D341Med (cell line): ENCODE measurements at places on chromosomes 4 and X.

DNA sequence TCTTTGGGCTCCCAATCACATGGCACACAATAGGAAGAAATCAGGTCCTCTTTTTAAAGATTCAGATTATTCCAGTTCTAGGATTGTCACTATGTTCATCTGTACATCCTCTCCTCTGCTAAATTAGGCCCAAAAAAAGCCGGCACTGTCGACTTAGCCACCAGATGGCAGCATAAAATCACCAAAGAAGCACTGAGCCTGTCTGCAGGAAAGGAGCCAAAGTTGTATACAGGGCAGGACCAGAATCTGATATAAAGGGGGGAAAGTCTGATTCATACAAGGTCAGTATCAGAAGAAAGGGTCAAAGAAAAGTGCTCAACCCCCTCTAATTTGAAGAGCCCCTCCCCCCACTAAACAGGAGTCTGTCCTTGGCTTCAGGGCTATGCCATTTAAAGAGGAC, 292.5 kb downstream of the CHIC1 start:
- DNase-seq = peak; percentile 53

- no peak for DNase-seq
Measured at GRCh38 chrX:8075636-8076035, 95.4 kb downstream of the VCX2 start.

GRCh38 chr4:10179957-10180602, 63.5 kb upstream of the WDR1 start:
- DNase-seq = no peak

DNA sequence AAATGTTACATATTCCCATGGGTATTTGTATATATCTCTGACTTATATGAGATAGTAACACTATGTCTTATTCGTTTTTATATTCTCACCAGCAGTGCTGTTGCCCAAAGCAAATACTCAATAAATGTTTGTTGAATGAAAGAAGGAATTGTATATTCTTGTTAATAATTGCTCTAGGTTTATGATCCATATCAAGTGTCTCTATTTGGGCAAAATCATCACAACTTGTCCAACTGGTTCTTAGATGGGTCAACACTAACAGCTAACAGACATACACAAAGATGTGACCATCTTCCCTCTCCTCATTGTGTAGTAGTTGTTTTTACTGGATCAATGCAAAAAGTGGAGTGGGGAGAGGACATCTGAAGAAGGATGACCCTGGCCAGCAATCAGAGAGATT, 6.6 kb upstream of the APLN start:
- DNase-seq = no peak

DNA sequence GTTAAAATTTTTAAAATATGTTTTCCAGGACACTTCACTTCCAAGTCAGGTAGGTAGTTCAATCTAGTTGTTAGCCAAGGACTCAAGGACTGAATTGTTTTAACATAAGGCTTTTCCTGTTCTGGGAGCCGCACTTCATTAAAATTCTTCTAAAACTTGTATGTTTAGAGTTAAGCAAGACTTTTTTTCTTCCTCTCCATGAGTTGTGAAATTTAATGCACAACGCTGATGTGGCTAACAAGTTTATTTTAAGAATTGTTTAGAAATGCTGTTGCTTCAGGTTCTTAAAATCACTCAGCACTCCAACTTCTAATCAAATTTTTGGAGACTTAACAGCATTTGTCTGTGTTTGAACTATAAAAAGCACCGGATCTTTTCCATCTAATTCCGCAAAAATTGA, 49.7 kb downstream of the XIAP start:
- no peak for DNase-seq

GRCh38 chr4:96293806-96294205, 453.9 kb downstream of the PDHA2 start:
- DNase-seq = no peak

DNA sequence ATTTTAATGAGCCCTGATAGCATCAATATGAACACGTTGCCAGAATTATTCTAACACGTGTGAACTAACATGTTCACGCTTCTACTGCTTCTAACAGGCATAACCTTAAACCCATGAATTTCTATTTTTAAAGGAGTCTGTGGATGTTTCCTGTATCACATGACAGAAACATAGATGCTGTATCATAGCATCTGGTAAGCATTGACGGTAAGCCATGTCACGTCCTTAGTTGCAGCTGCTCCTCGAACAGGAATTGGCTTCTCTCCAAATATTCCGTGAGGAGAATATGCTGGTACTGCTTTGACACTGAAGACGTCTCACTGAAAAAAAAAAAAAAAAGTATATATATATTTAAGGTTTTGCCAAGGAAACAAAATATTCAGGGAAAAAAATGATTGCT, 105.1 kb upstream of the MXRA5 start:
- DNase-seq = no peak

DNA sequence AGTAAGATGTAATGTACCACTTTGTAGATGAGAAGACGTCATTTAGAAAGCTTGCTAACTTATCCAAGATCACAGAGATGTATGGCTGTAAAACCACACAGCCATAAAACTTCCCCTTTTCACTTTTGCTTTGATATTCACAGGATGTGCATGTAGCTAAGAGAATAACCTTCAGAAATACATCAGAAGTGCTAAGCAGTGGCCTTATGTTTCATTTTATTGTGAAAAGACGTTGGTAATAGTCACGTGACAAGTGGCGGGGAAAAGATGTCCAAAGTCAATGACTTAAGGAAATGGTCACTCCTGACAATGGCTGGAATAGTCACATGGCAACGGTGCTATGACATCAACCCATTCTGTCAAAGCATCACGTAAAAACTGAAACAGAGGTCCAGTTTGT, 12.9 kb upstream of the WDR17 start:
- no peak for DNase-seq

DNA sequence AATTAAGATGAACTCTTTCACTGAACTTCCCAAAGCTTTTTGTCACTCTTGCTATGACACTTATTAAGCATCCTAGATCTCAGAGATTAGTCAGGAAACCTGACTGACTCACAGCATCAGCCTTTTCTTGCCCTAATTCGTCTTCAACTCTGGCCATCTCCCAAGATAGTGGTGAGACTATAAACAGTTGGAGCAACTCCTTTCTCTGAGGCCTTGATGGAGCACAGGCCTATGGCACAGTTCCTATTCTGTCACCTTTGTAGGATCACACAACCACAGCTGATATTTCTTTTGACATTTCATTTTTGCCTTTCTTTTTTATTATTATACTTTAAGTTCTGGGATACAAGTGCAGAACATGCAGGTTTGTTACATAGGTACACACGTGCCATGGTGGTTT, 217.6 kb downstream of the PRR32 start:
- no peak for DNase-seq

- no peak for DNase-seq
Measured at GRCh38 chr4:13296986-13297385, 187.2 kb downstream of the RAB28 start.

DNA sequence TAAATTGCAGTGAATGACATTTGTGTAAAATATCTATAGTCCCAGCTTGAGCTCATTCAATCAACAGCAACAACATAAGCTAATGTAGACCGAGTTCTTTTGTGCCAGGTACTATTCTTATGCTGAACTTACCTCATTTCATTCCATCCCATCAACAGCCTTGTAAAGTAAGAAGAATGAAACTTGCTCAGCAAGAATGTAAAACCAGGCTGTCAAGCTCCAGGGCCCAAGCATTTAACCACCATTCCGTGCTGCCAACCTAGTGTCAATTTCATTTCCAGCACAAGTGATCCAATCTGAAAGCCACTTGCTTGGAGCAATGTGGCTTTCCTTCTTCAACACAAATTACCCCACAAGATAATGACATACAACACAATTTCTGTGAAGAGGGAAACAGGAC, 36.6 kb downstream of the RASSF6 start:
- no peak for DNase-seq

GRCh38 chr4:177770776-177771175, 328.5 kb upstream of the AGA start:
- DNase-seq = no peak

- DNase-seq = no peak
Measured at GRCh38 chrX:130071611-130072344, 38.5 kb downstream of the ELF4 start.

DNA sequence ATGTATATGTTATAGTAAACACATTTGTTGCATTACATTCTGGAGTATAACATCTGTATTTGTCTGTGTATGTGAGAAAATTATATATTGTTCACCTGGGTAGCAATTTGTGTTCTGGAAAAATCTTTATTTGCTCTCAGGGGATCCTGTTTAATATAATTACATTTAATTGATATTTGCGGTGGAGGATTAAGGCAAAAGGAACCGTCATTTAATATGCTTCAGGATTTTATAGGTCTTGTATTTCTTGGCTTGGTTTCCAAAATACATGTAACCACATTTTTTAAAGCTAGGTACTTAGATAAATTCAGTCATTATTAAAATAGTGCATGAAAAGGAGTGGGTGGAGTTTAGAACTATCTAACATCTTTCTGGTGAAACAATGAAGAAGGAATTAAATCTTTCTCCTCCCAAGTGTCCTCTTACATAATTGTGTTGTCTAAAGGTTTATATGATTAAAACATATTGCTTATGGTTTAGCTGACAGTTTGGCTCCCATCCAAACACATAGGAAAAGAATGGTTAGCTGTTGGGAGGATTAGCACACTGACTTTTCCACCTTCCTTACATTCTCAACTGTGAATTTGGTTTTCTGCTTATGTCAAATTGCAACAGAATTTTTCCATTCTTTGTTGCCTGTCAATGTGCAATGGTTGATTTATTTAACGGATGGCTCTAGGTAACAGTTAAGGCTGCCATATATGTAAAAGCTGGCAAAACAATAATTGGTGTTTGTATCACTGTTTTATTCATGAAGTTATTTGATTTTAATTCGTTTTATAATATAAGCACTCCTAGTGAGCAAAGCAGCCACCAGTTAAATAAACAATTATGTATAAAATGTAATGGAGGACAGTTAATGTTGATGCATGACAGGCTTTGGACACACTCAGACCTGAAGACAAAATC, 250.8 kb upstream of the SFRP2 start:
- no peak for DNase-seq

DNA sequence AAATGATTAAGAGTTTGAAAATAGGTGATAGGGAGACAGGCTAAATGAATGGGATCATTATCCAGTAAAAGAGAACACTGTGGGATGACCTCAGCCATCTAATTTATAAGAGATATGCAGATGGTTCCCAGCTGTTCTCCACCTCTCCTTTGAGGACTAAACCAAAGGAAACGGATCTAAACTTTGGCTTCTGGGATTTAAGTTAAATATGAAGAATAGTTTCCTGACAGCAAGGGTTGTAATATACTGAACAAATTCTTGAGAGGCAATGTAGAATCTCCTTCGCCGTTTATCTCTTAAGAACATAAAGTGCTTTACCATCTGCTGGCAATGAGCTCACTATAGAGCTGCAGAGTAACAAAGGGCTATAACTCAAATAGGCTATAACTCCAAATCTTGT, 35.4 kb upstream of the HPGDS start:
- DNase-seq = no peak

GRCh38 chrX:152537373-152537772, 86.3 kb upstream of the GABRA3 start:
- no peak for DNase-seq

DNA sequence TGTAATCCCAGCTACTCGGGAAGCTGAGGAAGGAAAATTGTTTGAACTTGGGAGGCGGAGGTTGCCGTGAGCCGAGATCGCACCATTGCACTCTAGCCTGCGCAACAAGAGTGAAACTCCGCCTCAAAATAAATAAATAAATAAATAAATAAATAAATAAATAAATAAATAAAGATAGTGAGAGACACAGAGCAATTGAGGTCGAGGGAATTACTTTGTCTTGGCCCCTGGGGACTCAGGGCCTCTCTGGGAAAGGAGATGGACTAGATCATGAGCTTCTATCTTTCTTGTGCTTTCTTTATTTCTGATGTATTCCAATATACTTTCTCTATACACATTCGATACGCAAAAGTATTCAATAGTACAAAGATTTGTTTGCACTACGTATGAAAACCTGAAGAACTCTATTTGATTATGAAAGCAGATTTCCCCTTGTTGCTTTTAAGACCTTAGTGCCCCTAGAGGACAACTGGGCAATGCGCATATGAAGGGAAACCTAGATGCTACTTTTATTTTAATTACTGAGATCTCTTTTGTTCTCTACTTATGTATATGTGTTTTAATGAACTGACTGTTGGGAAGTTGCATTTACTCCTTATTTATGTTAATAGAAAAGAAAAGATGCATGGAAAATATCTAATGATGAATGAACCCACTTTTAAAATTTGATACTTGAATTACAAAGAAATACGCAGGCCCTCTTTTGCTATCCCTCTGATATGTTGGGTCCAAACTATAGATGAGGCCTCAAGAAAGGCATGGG, 12.8 kb upstream of the ELOVL6 start:
- DNase-seq = peak; percentile 41

DNA sequence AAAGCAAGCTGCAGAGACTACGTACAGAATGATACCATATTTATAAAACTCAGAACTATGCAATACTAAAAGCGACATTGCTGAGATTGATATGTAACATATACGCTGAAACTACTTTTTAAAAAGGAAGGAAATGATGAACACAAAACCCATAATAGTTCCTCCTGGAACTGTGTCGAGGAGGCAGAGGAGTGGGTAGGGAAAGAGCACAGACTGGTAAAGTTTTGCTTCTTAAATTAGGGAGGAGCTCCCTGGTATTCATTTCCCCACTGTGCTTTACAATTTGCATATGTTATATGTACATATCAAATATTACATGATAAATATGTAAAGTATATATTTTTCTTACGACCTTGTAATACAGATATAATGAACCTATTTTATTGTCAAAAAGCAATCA, 13.9 kb downstream of the UFSP2 start:
- no peak for DNase-seq

DNA sequence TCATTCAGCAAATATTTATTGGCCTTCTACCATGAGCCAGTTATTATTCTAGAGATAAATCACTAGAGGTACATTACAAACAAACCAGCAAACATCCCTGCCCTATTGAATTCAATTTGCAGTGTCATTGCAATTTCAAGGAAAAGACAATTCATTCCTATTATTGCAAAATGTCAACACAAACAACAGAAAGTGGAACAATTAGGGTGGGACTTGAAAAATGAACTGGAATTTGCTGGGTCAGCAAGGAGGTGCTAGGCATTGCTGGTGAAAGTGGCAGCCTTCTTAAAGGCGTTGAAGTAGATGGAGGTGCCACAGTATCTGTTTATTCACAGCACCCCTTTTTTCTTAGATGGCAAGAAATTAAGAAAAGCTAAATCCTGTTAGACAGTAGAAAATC, 224.0 kb upstream of the BMP3 start:
- DNase-seq = no peak

GRCh38 chr4:108502356-108502755, 118.0 kb upstream of the RPL34 start:
- DNase-seq = no peak

DNA sequence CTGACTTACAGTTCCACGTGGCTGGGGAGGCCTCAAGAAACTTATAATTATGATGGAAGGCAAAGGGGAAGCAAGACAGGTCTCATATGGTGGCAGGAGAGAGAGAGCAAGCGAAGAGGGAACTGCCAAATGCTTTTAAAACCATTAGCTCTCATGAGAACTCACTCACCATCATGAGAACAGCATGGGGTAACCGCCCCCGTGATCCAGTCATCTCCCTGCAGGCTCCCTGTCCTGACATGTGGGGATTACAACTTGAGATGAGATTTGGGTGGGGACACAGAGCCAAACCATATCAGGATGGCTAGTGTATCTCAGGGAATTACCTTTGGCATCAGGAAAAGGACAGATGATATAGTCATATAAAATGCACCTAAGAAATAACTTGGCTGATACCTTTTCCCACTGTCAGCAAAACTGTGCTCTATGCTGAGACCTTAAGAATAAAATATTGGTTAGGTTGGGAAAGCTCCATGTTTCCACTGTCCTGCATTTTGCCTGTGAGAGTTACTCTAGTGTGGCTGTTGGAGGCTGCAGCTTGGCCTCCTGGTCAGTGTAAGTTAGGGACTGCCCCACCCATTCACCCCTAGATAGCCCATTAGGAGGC, 110.3 kb downstream of the UCHL1 start:
- no peak for DNase-seq
